Upper lobe of left lung (tissue), 6 donors: ENCODE measurements at places on chromosomes 1 and 21. TPM values are rescaled to one million over a fixed set of nuclear protein-coding genes. Genes with fewer than 3 reads are reported as not detected.

DNA sequence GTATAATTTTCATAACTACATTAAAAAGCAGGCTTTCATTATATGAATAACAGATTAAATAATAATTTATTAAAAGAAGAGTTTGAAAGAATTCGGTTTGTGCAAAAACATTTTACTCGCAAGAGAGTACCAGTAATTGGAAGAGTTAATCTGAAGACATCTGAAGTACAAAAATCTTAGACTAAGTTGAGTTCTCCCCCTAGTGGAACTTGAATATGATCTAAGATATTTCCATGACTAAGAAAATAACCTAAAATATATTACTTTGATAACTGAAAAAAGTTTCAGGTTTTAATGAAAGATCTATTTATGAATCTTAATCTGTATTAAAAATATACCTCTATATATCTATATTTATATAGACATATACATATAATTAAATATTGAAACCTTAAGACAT is 112.5 kb upstream of the GFI1 start:
- H3K27ac ChIP-seq: no peak overlapping the region
- no peaks in the 10 kb centered on the region for H3K4me1 ChIP-seq
- H3K27me3 ChIP-seq: no peaks in the 10 kb centered on the region
- no peaks in the 10 kb centered on the region for H3K36me3 ChIP-seq
- DNase-seq: no peak

- H3K27ac ChIP-seq: no peak overlapping the region
- no peak overlapping the region for H3K4me3 ChIP-seq
- no peaks in the 10 kb centered on the region for H3K36me3 ChIP-seq
- no peaks in the 10 kb centered on the region for H3K27me3 ChIP-seq
- no peak for DNase-seq
Measured at GRCh38 chr1:111776861-111777260, 21.2 kb downstream of the DDX20 start.

- H3K36me3 ChIP-seq: no peaks in the 10 kb centered on the region
- no peak overlapping the region for H3K27ac ChIP-seq
- no peak for DNase-seq
- H3K27me3 ChIP-seq: no peaks in the 10 kb centered on the region
Measured at GRCh38 chr1:30511991-30512913, 211.1 kb downstream of the MATN1 start.

DNA sequence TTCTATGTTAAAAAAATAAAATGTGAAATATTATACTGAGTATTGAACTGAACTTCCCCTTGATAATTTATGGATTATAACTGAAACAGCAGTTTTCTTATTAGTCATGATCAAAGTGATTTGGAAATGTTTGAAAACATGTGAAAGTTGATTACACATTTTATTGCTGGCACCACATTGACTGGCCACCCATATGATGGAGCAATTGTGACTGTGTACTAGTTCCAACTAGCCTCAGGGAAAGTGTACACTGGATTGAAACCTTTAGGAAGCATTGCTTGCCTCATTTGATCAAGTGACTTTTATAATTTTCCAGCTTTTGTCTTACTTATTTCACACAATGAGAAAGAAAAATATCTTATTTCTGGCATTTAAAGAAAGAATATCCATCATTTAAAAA is 128.0 kb upstream of the ADGRL2 start:
- H3K27ac ChIP-seq: no peak overlapping the region
- no peaks in the 10 kb centered on the region for H3K36me3 ChIP-seq
- no peak overlapping the region for H3K4me3 ChIP-seq
- no peak for DNase-seq
- peaks cover 9% of the 10 kb centered on the region for H3K4me1 ChIP-seq
- no peaks in the 10 kb centered on the region for H3K27me3 ChIP-seq

- DNase-seq: no peak
- no peaks in the 10 kb centered on the region for H3K36me3 ChIP-seq
- no peaks in the 10 kb centered on the region for H3K4me1 ChIP-seq
- H3K27ac ChIP-seq: no peak overlapping the region
- no peak overlapping the region for H3K4me3 ChIP-seq
Measured at GRCh38 chr1:198359024-198359653, 181.3 kb downstream of the ATP6V1G3 start.

GRCh38 chr1:227944931-227945890 is 2.5 kb downstream of the WNT9A start:
- DNase-seq: peak; percentile 21
- peak overlapping the region; percentile 49 for H3K27ac ChIP-seq
- peaks cover 38% of the 10 kb centered on the region for H3K4me1 ChIP-seq
- H3K27me3 ChIP-seq: no peaks in the 10 kb centered on the region

GRCh38 chr1:52676249-52676903 is 21.8 kb downstream of the COA7 start:
- H3K27me3 ChIP-seq: no peaks in the 10 kb centered on the region
- no peaks in the 10 kb centered on the region for H3K36me3 ChIP-seq
- H3K4me3 ChIP-seq: no peak overlapping the region
- no peak overlapping the region for H3K27ac ChIP-seq

- H3K27me3 ChIP-seq: no peaks in the 10 kb centered on the region
- H3K36me3 ChIP-seq: no peaks in the 10 kb centered on the region
- no peak for DNase-seq
- peaks cover 3% of the 10 kb centered on the region for H3K4me1 ChIP-seq
- H3K27ac ChIP-seq: no peak overlapping the region
- H3K4me3 ChIP-seq: no peak overlapping the region
Measured at GRCh38 chr21:45417256-45417950, 12.4 kb downstream of the COL18A1 start.

DNA sequence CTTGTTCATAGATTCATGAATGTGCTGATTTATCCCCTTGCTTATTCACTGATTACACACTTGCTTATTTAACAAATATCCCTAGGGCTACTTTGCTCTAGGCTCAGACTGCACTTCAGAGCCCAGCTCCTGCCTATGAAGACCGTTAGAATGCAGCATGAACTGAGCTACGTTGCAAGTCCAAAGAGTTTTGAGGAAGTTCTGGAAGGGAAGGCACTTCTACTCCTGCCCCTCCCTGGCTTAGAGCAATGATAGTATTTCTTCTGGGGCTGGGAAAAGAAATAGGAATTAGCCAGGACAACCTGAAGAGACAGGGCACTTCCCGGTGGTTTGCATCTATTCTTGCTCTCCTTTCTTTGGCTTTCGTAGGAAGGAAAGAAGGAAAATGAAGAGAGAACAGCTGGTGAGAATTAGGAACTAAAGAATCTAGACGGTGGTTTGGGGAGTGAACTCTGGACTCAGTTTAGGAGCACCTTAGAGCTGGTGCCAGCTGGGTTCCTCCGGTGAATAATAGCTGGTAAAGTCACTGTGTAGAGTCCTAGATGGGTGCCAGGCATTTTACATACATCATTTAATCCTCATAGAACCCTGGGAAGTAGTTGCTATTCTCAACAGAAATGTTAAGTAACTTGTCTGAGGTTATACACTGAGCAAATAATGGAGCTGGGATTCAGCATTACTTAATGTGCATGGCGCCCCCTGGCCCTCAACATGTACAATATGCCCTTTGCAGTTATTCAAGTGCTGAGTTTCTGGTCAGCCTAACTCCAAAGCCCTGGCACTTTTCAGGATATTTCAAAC is 65.9 kb downstream of the NDUFS5 start:
- H3K4me1 ChIP-seq: peaks cover 6% of the 10 kb centered on the region
- H3K27ac ChIP-seq: no peak overlapping the region

- DNase-seq: no peak
- H3K4me3 ChIP-seq: no peak overlapping the region
- H3K36me3 ChIP-seq: no peaks in the 10 kb centered on the region
Measured at GRCh38 chr1:205690122-205690756, 9.9 kb upstream of the SLC45A3 start.

DNA sequence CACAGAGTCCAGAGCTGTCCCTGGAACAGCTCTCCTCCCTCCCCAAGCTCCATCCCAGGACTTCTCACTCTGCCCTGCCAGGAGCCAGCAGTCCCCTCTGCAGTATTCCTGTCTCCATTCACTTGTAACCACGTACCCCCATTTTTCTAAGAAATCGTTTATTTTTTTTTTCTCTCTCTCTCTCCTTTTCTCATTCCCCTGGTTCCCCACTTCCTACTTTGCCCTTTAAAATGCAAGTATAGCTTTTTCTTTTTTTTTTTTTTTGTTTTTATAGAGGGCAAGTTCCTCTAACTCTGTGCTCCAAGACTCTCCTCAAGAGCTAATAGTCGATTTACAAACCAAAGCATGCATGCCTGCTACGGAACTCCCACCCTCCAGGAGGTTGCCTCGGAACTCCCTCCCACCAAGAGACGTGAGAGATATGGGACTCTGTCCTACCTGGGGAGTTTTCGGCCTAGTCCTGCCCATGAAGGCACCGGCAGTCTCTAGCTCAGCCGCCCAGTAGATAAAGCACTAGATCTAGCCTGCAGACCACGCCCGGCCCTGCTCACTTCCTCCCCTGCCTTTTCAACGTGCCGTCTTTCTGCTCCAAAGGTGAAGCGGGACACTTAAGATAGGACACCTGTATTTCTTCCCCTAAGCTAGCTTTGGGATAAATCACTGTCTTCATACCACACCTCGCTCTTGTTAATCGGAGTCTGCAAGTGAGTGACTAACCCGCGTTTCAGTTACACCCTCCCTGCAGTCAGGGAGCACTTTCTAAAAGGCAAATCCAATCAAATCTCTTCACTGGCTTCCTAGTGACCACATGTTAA is 27.7 kb downstream of the TNFRSF9 start:
- no peak for DNase-seq
- no peaks in the 10 kb centered on the region for H3K27me3 ChIP-seq
- H3K27ac ChIP-seq: no peak overlapping the region
- H3K36me3 ChIP-seq: no peaks in the 10 kb centered on the region
- no peaks in the 10 kb centered on the region for H3K4me1 ChIP-seq

DNA sequence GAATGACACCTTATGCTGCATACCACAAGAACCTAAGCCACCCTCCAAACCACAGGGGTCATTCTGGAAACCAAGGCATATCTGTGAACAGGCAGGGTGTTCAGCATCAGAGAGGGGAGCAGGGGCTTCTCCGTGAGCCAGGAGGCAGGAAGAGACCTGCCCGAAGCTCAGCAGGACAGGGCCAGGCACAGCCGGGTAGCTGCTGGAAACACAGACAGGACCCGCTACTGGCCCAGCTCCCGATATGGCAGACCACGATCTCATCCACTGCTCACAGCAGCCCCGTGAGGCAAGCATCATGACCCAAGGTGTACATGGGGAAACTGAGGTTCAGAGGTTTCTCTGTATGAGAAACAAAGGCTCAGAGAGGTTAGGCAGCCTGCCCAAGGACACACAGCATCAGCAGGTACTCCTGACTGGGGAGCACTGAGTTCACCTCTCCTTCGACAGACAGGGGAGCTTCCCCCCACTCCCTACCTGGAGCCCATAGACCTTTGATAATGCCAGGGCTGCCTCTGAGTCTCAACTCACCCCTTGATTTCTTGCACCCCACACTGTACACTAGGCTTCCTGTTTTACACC is 317.7 kb downstream of the MATN1 start:
- H3K4me3 ChIP-seq: no peak overlapping the region
- no peak for DNase-seq
- H3K27ac ChIP-seq: no peak overlapping the region
- H3K4me1 ChIP-seq: no peaks in the 10 kb centered on the region
- no peaks in the 10 kb centered on the region for H3K27me3 ChIP-seq

DNA sequence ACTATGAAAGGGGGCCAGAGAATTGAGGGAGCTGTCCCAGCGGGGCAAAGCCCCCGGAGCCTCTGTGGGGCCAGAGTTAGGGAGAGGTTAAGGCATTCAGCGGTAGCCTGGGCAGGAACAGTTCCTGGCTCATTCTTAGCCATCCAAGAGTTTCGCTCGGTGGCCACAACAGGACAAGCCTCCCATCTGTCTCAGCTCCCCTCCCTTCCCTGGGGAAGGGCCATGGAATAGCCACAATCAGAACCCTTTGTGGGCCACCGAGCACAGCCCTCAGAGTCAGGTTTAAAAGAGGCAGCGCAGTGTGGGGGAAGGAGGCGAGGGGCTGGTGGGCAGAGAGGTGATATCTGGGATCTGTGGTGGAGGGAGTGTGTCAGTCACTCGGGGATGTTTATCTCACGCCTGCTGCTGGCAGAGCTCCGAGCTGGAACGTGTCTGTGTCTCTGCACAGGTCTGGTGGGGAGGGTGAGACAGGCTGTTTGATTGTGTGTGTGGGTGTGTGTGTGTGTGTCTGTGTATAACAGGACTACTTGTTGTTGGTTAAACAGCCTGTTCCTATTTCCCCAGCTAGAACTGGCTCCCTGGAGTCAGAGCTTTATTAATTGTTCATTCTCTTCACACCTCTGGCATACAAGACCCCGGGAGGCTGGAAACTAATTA is 49.6 kb upstream of the GOLT1A start:
- no peaks in the 10 kb centered on the region for H3K36me3 ChIP-seq
- no peak overlapping the region for H3K4me3 ChIP-seq
- H3K27ac ChIP-seq: no peak overlapping the region
- H3K4me1 ChIP-seq: peaks cover 7% of the 10 kb centered on the region

- H3K27me3 ChIP-seq: no peaks in the 10 kb centered on the region
- no peaks in the 10 kb centered on the region for H3K36me3 ChIP-seq
- no peaks in the 10 kb centered on the region for H3K4me1 ChIP-seq
- DNase-seq: no peak
- no peak overlapping the region for H3K4me3 ChIP-seq
- H3K27ac ChIP-seq: no peak overlapping the region
Measured at GRCh38 chr1:238530209-238530851, 639.6 kb upstream of the ZP4 start.

MYOG gene
- total RNA-seq: not detected

ESPN gene
- total RNA-seq: 5.3 TPM

BSDC1 gene
- 60.8 TPM for total RNA-seq

GJA8 gene
- not detected for total RNA-seq

PGLYRP3 gene
- total RNA-seq: not detected

CRYAA gene
- not detected for total RNA-seq

UBL4B gene
- total RNA-seq: not detected

KRTAP19-4 gene
- not detected for total RNA-seq
